ENCODE measurements at places on chromosomes 16 and 17.

- DNase-seq, result no peak
Observed at GRCh38 chr17:13435230-13435629, 166.5 kb downstream of the HS3ST3A1 start.

GRCh38 chr16:4298761-4299522 is 16.9 kb upstream of the GLIS2 start:
- peak; percentile 91 for DNase-seq

DNA sequence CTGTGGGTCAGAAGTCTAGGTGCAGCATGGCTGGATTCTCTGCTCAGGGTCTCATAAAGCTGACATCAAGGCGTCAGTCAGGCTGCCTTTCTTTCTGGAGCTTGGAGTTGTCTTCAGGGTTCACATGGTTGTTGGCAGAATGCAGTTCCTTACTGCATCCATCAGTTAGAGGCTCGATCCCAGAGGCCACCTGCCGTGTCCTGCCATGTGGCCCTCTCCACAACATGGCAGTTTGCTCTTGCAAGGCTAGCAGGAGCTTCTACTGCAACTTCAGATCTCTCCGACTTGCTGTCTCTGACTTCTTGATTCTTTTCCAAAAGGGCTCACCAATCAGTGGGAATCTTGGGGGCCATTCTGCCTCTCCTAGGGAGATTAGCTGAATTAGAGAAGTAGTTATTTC is 11.9 kb downstream of the PITPNC1 start:
- no peak for DNase-seq

DNA sequence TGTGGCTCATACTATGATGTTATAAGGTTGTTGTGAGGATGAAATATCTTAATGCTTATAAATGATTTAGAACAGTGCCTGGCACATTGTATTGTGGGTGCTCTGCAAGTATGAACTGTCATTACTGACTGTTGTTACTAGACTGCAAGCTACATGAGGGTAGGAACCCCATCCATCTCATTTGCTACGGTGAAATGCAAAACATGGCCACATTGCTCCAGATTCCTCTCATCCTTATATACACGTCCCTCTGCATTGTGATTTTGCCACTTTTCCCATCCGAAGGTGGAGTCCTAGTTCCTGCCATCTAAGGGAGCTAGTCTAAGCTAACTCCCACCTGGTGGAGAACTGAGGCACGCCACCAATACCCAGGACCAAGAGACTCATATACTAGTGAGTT is 29.8 kb downstream of the HSBP1 start:
- no peak for DNase-seq

DNA sequence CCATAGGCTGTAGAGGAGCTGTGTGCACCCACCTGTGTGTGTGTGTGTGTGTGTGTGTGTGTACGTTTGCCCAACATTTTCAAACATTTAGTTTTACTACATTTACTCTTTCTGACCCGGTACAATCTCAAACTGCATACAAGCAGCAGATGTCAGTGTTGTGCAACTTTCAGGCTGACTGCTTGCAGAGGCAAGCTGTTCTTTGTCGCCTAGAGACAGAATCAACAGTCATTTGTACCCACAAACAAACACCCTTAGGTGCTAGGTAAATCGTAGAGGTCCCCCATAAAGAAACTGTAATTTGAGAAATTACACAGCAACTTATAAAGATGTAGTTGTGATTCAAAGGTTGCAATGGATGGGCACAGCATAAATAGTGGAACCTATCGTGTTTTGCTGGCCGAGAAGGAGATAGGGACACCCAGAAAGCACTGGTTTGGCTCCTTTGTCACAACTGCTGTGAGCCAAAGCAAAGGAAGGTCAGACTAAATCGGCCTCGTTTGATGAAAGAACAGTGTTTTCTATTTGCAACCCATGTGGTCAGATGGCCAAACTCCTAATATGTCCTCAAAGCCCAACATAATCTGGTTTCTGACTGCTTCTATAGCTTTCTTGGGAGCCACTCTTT is 478.4 kb downstream of the TOX3 start:
- no peak for DNase-seq

- DNase-seq, result no peak
Observed at GRCh38 chr16:56289416-56289815, 98.1 kb downstream of the GNAO1 start.

GRCh38 chr16:86524029-86524428 is 13.7 kb downstream of the FOXF1 start:
- no peak for DNase-seq

- DNase-seq, result no peak
Observed at GRCh38 chr17:47810200-47810821, 11.3 kb downstream of the OSBPL7 start.

Measured in heart left ventricle (tissue), 16 donors.